ENCODE measurements at places on chromosomes 7 and 10. TPM values are rescaled to one million over a fixed set of nuclear protein-coding genes. Genes with fewer than 3 reads are reported as not detected.

GIMAP6 gene
- 58.2 TPM for total RNA-seq

SOSTDC1 gene
- not detected for total RNA-seq

DNA sequence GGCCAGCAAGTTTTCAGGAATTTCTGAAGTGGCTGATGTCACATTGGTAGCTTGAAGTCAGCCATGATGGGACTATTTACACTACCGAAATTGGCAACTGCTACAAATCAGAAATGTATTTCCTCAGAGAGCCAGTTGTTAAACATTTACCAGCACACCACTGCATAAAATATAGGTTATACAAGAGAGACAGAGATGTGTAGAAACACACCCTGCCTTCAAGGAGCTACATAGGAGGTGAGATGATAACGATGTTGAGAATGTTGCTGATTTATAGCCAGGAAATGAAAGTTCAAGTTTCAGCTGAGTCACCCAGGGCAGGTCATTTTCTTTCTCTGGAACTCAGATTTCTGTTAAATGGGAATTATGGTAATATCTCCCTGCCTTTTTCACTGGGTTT lies 46.0 kb upstream of the TCF7L2 start:
- no peaks in the 10 kb centered on the region for H3K4me1 ChIP-seq
- no peak for DNase-seq
- no peak overlapping the region for H3K4me3 ChIP-seq
- no peaks in the 10 kb centered on the region for H3K27me3 ChIP-seq
- no peak overlapping the region for H3K27ac ChIP-seq

GRCh38 chr10:48651839-48652238 lies 32.8 kb upstream of the WDFY4 start:
- H3K27ac ChIP-seq, result no peak overlapping the region
- no peak overlapping the region for H3K4me3 ChIP-seq
- no peaks in the 10 kb centered on the region for H3K36me3 ChIP-seq
- H3K4me1 ChIP-seq, result no peaks in the 10 kb centered on the region
- no peaks in the 10 kb centered on the region for H3K27me3 ChIP-seq
